Naive thymus-derived CD8-positive, alpha-beta T cell (primary cell): ENCODE measurements at places on chromosomes 16 and 17. TPM values are rescaled to one million over a fixed set of nuclear protein-coding genes. Genes with fewer than 3 reads are reported as not detected.

Gene CDRT15L2
- not detected for total RNA-seq

DNA sequence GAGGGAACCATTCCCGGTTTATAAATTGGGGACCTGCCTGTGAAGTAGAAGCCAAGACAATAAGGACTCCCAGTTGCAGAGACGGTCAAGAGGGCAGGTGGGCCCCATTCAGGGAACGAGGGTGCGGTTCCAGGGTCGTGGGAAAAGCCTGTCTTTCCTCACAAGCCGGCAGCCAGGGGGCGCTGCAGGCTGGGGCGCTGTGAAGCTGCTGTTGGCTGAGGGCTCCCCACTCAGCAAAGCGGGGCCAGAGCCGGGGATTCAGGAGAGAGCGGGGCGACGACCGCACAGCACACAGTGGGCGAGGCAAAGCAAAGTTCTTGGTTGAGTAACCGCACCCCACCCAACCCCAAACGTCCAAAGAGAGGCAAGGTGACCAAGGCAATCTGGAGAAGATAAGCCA is 24.9 kb downstream of the CDRT15 start:
- DNase-seq, result peak; percentile 51

DNA sequence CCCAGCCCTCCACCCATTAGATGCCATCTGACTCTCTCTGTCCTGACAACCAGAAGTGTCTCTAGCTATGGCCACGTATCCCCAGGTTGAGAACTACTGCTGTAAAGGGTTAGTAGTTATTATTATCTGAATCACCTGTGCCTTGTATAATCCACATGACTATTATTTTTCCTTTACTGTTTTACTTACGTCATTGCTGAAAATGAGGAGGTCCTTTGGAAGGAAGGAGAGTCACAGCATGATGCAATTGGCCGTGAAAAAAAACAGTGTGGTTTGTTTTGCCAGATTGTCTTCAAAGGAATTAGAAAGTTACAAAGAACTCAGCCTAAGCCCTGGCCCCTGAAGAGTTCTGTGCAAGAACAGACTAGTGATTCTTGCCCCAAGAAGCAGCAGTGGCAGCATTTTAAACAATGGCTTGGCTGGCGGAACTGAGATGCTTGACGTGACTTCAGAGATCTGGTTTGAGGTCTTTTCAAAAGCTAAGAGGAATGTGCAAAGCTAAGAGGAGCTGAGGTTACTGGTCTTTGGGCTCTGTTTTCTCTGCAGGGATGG is 413.3 kb upstream of the EEF2KMT start:
- no peak for DNase-seq

Gene HOXB7
- total RNA-seq, result not detected

DNA sequence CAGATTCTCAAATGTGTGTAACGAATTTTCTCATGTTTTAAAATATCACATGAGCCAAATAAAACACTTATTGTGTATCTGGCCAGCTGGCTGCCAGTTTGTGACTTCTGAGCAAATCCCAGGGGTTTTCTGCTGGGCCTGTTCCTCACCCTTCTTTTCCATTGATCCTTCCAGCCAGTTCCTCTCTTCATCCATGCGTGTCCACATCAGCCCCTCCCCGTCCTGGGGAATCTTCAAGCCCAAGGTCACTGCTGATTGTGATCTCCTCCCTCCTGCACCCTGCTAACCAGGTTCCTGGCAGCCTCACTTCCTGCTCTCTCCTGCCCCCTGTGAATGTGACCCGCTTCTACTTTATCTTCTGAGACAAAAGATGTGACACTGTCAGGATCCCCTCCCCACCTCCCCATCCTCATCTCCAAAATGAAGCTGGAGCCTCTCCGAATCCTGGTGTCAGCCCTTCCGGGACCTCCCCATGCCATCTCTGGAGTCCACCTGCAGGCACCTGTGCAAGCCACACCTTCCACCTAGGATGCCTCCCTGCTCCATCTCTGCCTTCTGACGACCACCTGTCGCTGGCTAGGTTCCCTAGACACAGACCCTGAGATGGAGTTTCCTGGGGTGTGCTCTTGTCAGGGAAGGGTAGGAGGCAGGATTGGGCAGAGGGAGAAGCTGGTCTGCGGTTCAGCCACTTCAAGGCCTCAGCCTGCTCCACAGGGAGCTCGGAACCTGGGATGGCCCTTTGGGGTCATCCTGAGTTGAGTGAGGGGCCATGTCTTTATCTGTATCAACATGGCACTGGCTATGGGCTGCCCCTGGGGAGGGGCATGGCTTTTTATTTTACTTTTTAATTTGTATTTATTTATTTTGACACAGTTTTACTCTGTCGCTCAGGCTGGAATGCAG is 205.1 kb downstream of the KATNIP start:
- DNase-seq, result no peak

DNA sequence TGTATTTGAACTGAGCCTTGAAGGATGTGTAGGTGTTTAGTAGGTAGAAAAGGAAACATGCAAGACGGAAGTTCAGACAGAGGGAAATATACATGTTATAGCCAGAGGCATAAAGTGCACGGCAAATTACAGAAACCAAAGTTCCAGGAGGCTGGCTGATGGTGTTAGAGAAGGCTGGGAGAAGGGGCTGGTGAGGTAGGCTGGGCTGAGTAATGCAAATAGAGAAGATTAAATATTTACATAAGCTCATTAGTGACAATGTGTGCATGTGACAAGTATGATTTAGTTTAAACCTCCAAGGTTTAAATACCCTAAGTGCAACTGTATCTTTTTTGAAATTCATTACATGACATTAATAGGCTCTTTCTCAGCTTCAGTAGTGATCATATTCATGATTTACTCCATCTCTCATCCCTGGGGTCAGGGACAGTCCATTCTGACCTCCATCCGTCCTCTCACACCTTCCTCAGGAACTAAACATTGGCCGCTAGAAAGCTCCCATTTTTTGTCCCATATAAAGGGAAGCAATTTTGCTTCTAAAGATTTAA is 399.8 kb upstream of the SALL1 start:
- DNase-seq, result no peak

Gene ACSM3
- 11.2 TPM for total RNA-seq

Gene KRT222
- not detected for total RNA-seq

- no peak for DNase-seq
Observed at GRCh38 chr17:81528651-81529436, 667 bp downstream of the FSCN2 start.

Gene SPNS3
- total RNA-seq, result 4.3 TPM

Gene BPTF
- 194 TPM for total RNA-seq
